ENCODE measurements at places on chromosomes 5 and 9.

DNA sequence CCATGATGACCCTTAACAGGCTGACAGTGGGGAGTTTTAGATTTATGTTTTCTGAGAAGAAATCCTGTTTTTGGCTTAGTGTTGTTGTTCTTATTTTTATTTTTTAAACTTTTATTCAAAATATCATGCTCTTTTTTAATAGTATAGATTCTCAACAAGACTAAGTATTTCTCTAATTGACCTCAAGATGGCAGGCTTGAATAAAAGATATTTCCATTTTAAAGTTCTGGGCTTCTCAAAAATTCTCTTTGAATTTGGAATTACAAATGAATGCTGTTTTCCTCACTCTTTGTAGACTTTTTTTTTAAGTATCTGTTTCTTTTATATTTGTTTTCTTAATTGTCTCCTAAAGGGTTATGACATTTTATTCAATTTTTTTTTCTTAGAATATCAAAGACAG lies 50.0 kb upstream of the SH3GL2 start:
- DNase-seq: no peak

GRCh38 chr5:32539981-32540845 lies 45.1 kb upstream of the SUB1 start:
- no peak for DNase-seq

GRCh38 chr9:75176037-75176436 lies 87.7 kb downstream of the OSTF1 start:
- DNase-seq: no peak

- no peak for DNase-seq
These were observed 22.3 kb downstream of the RORB start for GRCh38 chr9:74519419-74519818.

GRCh38 chr5:155620821-155621410 lies 607.4 kb downstream of the KIF4B start:
- DNase-seq: no peak

DNA sequence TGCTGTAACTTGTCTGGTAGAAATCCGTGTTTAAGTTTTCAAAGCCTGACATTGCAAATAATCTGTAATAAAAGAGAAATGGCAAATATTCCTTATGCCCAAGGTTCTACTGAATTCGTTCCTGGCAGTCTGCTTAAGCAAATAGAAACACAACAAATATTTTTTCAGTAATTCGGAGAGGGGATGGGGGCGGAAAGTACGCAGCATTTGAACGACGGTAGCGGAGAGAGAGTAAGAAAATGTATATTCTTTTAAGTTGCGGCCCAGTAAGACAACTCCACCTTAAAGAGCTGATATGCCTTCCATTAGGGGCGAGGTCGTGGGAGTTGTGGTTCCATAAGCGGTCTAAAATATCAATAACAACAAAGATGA lies 569 bp downstream of the YIPF5 start:
- DNase-seq: no peak

GRCh38 chr9:34072868-34073590 lies 24.3 kb upstream of the UBAP2 start:
- DNase-seq: no peak
